ENCODE measurements at places on chromosomes 1 and 21. TPM values are rescaled to one million over a fixed set of nuclear protein-coding genes. Genes with fewer than 3 reads are reported as not detected.

Gene STPG1
- polyA plus RNA-seq, result 1.6 TPM

Gene HCN3
- 4.2 TPM for polyA plus RNA-seq

Gene PROK1
- polyA plus RNA-seq, result not detected

Gene TRNP1
- polyA plus RNA-seq, result 1.8 TPM

Gene SEMA4A
- 2.2 TPM for polyA plus RNA-seq

Gene TTC22
- polyA plus RNA-seq, result 0.09 TPM

Gene OSCP1
- 6.8 TPM for polyA plus RNA-seq

Gene MPL
- not detected for polyA plus RNA-seq

Gene GDAP2
- 9.2 TPM for polyA plus RNA-seq

Gene LCE3D
- not detected for polyA plus RNA-seq

Gene SYNJ1
- polyA plus RNA-seq, result 8.1 TPM

Gene ATAD3C
- 2.8 TPM for polyA plus RNA-seq

Gene HOOK1
- polyA plus RNA-seq, result 0.73 TPM

Gene RTCA
- 29.0 TPM for polyA plus RNA-seq

Gene S100A14
- polyA plus RNA-seq, result 0.30 TPM

Gene LCE1C
- not detected for polyA plus RNA-seq

Gene CTTNBP2NL
- polyA plus RNA-seq, result 17.5 TPM

Gene SELP
- 1.3 TPM for polyA plus RNA-seq

Gene MROH9
- polyA plus RNA-seq, result not detected

Gene MTF2
- 19.0 TPM for polyA plus RNA-seq

Gene CD34
- polyA plus RNA-seq, result 158 TPM

Gene DNASE2B
- polyA plus RNA-seq, result not detected

Gene OPTC
- polyA plus RNA-seq, result not detected

Gene CAPN9
- polyA plus RNA-seq, result 0.38 TPM

Gene MIXL1
- 0.46 TPM for polyA plus RNA-seq

Gene GSTM4
- polyA plus RNA-seq, result 15.4 TPM

Gene IL24
- polyA plus RNA-seq, result not detected

Gene PPIE
- polyA plus RNA-seq, result 40.8 TPM

Gene NID1
- polyA plus RNA-seq, result 262 TPM

Gene NBPF4
- not detected for polyA plus RNA-seq

Gene GPR3
- polyA plus RNA-seq, result 0.53 TPM

Data from muscle of arm (tissue), 14 donors.